ENCODE measurements at places on chromosomes 3 and 15.

DNA sequence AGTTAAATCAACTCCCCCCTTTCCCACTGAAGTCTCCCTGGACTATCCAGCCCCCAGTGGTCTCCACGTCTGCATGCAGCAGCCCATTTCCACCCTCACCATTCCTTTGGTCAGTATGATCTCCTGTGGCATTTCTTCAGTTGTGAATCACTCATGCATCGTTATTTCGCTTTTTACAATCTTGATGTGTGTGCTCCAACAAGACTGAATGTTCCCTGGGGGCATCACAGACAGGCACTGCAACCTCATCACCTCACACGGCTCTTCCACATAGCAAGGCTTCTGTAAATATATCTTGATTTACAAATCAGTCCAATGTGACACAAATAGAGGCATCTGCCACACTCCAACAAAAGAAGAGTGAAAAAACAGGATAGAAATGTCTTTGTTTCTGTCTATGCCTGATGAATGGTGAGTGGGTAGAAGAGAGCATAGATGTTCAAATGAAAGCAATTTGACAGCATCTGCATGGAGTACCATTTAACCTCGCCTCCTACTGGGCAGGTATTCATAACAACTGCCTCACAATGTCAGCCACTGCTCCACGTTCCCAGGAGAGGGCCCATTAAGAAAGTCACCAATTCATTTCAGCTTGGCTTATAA, 5.2 kb downstream of the HEG1 start:
- DNase-seq = no peak

- DNase-seq = no peak
These were observed 53.5 kb downstream of the AMOTL2 start for GRCh38 chr3:134320749-134321148.

DNA sequence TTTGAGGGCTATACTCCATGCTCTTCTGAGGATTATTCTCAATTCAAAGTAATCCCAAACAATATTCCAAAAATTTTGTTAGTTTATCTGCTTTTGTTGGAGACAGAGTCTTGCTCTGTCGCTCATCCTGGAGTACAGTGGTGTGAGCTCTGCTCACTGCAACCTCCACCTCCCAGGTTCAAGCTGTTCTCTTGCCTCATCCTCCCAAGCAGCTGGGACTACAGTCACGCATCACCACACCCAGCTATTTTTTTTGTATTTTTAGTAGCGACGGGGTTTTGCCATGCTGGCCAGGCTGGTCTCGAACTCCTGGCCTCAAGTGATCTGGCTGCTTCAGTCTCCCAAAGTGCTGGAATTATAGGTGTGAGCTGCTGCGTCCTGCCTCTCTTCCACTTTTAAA, 39.1 kb downstream of the MEF2A start:
- DNase-seq = no peak

DNA sequence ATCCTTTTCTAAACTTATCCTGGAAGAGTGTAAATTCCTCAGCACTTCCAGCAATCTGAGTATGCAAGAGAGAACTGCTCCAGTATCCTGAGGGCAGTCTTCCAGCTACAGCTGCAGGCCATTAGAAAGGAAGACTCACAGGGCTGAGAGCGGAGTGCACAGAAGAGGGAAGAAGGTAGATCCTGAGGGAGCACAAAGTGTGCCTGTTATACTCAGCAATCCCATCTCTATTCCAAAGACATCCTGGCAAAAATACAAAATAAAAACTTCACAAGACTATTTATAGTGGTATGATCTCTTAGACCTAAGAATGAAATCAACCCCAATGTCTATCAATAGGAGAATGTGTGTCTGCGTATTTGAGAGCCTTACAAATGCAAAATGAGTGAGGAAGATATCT, 292.0 kb downstream of the ZIC1 start:
- DNase-seq = no peak

DNA sequence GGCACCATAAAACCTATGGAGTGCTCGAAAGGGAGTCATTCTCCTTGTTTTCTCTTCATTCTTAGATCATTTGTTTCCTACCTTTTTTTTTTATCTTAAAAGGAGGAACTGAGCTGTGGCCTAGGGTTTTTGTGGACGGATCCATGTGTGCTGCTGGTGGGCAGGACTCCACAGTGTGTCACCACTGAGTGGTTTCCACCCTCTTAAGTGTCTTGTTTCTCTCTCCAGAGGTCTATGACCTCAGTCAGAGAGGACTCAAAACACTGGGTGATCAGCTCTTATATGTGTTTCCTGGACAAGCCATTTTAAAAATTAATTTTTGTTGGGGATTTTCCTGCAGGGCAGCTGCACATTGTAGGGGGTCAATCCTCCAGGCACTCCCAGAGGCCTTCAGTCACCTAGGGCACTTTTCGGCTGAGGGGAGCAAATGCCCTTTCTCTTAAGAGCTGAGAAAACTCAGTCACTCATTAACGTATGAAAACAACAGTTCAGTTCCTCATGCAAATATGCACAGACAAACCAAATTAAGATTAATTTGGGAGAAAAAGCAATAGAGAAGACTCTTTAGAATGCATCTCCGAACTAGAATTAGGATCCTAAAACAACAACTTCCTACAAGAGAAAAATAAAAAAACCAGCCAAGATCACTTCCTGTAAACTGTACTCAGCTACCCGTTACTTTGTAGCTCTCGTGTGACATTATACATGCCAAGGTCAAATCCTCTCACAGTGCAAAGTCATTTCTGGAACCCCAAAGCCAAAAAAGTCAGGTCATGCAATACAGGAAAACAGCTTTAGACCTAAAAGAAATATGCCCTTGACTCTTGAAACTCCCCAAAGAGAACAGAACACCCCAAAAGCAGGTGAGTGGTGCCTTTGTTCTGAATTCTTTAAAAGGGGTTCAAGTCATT, 27.6 kb upstream of the FAM3D start:
- DNase-seq = no peak

GRCh38 chr3:174483254-174483653, 375.9 kb upstream of the NAALADL2 start:
- DNase-seq = no peak

- no peak for DNase-seq
These were observed 34.6 kb upstream of the DUSP7 start for GRCh38 chr3:52090933-52091468.

GRCh38 chr3:115704661-115705338, 81.5 kb downstream of the GAP43 start:
- no peak for DNase-seq

GRCh38 chr15:27065785-27066184, 94.8 kb downstream of the GABRG3 start:
- no peak for DNase-seq

DNA sequence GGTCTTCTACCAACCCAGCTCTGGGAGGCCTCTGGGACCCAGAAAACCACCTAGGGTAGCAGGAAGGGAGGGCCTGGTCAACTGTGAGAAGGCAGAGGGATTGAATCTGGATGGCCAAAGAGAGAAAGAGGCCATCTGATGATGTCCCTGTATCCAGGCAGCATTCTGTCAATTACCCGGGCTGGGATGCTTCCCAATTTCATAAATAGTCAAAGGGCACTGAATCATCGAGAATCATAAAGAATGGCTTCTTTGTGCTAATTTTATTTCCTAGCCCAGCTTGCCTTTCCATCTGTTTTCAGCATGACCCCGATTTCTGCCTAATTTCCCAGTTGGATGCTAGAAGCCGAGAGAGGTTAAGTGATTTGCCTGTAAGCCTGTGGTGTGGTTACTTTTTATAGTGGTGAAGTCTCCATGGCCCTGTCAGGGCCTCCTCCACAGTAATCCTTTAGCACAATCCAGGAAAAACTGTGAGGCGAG, 129.2 kb downstream of the FAM43A start:
- no peak for DNase-seq

- DNase-seq = no peak
These were observed 31.0 kb downstream of the IQCB1 start for GRCh38 chr3:121803771-121804320.

GRCh38 chr3:34361921-34362320, 563.5 kb downstream of the PDCD6IP start:
- no peak for DNase-seq

DNA sequence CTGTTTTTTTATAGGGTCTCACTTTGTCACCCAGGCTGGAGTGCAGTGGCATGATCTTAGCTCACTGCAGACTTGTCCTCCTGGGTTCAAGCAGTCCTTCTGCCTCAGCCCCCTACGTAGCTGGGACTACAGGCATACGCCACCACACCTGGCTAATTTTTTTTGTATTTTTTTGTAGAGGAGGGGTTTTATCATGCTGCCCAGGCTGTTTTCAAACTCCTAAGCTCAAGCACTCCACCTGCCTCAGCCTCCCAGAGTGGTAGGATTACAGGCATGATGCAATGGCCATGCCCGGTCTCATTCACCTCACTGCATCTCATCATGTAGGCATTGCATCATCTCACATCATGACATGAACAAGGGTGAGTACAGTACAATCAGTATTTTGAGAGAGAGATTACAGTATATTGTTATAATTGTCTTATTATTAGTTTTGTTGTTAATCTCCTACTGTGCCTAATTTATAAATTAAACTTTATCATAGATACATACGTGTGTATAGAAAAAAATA, 74.3 kb upstream of the EOMES start:
- no peak for DNase-seq

DNA sequence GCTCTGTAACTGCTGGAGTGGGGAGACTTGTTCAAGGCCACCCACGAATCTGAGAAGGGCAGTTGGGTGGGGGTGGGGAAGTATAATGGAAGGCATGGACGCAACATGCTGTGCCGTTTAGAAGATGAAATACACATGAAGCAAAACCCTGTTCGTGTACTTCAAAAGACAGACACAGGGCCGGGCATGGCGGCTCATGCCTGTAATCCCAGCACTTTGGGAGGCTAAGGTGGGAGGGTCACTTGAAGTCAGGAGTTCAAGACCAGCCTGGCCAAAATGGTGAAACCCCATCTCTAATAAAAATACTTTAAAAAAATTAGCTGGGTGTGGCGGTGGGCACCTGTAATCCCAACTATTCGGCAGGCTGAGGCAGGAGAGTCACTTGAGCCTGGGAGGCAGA, 36.9 kb upstream of the SFMBT1 start:
- no peak for DNase-seq

DNA sequence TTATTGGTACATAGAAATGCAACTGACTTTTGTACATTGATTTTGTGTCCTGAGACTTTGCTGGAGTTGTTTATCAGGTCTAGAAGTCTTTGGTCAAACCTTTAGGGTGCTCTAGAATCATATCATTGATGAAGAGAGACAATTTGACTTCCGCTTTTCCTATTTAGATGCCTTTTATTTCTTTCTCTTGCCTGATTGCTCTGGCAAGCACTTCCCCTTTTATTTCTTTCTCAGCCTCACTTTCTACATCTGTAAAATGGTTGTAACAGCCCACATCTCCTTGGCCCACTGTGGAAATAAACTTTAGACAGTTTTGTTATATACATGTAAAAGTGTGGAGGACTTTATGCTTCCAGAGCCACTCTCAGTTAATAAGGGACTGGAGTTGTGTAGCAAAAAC, 14.0 kb downstream of the PLA1A start:
- DNase-seq = no peak

GRCh38 chr15:74132681-74133651, 2.6 kb downstream of the ISLR2 start:
- DNase-seq = no peak

GRCh38 chr3:194908496-194908895, 222.8 kb downstream of the FAM43A start:
- DNase-seq = no peak

GRCh38 chr3:143352850-143353550, 233.4 kb downstream of the CHST2 start:
- DNase-seq = no peak

DNA sequence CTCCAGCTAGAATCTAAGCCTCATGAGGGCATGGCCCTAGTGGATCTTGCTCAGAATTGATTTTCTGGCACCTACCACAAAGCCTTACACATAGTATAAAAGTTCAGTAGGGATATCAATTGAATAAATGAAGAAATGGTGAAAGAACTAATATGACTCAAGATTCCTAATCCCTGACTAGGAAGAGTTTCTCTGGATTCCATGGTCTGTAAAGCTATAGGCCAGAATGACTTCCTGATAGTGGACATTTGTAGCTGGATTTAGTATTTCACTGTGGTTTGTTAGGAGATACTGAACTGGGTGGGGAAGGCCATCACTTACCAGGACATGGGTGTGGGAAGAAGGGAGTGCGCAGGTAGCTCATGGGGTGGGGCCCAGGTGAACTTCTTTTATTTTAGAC, 168.9 kb downstream of the RAP2B start:
- no peak for DNase-seq

DNA sequence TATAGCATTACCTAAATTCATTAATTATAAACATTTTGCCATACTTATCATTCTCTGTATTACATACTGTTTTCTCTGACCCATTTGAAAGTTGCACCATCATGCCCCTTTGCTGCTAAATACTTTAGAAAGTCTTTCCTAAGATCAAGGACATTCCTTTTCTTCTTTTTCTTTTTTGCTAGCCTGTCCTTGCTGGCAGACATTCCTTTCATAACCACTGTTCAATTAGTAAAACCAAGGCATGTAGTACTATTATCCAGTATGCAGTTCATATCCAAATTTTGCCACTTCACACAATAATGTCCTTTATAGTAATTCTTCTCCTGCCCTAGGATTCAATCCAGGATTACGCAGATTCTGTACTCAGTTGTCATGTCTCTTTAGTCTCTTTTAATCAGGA, 321.0 kb upstream of the C2CD4B start:
- DNase-seq = no peak

- DNase-seq = no peak
These were observed 76.7 kb downstream of the BOC start for GRCh38 chr3:113287803-113288648.

DNA sequence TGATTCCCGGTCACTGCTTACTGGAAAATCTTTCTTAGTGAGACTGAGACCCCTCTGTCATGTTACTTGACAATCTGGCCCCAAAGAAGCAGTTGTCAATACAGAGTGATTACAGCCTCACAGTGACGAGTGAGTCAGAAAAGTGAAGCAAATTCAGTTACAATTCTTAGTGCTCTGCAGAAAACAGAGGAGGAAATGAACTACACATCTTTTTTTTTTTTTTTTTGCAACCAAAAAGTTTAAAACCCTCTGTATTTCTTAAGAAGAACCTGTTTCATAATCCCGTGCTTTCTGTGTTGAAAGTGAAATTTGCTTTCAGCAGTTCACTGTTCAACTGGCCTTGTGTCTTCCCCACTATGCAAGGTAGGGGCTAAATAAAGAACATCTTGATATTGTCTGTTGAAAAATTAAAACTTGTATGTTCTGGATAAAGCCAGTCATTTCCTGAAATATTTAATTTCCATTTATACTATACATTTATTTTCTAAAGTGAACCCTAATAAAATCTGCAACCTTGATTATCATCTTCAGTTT, 1.9 kb downstream of the AQP9 start:
- no peak for DNase-seq

GRCh38 chr15:100730655-100731266, 128.4 kb downstream of the ASB7 start:
- DNase-seq = no peak

DNA sequence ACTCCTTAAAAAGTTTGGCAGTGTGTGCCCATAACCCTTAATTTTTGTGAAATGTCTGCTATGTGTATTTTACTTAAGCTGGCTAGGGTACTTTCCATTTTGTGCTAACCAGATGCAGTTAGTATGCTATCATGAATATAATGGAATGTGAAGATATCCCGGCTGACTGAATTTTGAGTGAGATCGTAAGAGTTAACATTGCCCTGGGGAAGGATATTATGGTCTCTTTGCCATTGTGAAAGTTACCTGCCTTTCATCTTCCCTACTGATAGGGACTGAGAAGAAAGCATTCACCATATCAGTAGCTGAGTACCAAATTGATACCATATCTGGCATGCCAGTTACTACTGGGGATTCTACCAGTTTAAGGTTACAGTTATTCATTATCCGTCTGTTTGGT, 243.2 kb downstream of the UBE2E2 start:
- no peak for DNase-seq

- no peak for DNase-seq
These were observed 14.7 kb downstream of the IGSF11 start for GRCh38 chr3:119019767-119020518.

Data from stimulated activated CD8-positive, alpha-beta memory T cell treated with anti-CD3 and anti-CD28 coated beads, Interleukin-4, amount 100 ng/mL, for 1 hour (primary cell).